ENCODE measurements at places on chromosomes 12 and 14.

DNA sequence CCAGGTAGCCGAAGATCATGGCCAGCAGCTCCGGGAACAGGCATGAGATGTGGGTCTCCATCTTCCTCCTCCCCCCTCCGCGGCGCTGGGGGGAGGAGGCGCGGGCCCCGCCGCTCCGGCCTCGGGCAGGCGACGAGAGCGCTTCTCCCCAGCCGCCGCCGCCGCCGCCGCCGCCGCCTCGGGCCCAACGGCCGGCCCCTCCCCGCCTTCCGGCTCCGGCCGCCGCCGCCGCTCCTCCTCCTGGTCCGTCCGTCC lies 448 bp downstream of the FBXL14 start:
- no peak for DNase-seq

DNA sequence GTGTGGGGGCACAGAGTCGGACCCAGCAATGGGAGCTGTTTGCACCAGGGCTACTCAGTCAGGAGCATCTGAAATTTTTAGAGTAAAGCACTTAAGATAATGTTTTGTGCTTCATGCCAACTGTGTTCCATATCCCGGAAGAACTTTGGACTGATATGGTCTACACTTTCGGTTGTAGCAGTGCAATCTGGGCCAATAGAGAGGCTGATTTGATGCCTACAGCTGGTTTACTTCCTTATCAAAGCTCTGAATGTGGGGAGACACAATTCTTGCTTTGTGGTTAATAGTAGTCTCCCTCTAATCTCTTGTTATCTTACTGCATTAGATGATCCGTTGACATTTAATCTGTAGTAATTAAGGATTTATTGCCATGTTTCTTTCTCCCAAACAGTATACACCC lies 7.8 kb upstream of the VDR start:
- DNase-seq, result no peak

- no peak for DNase-seq
These were observed 45.0 kb upstream of the ASPG start for GRCh38 chr14:104040539-104040938.

DNA sequence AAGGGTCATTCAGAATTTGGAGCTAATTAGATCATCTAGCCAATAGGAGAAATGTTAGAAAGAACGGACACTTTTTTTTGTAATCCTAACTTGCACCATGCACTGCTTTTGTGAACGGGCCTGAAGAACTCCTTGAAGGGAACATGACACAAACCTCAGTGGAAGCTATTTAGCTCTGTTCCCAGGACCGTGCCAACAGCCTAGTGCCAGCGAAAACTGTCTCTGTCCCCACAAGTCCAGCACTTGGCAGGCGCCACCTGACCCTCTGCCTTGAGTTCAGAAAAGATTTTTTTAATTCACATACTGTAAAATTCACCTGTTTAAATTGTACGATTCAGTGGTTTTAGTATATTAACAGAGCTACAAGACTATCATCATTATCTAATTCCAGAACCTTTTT lies 31.3 kb upstream of the KCNA5 start:
- DNase-seq, result no peak

GRCh38 chr12:2457933-2458414 lies 336.8 kb upstream of the FKBP4 start:
- DNase-seq, result peak; percentile 14

- no peak for DNase-seq
These were observed 49.2 kb downstream of the PTPN21 start for GRCh38 chr14:88505621-88506020.

GRCh38 chr12:26153421-26154154 lies 28.8 kb upstream of the BHLHE41 start:
- DNase-seq, result no peak

- DNase-seq, result no peak
These were observed 70.2 kb upstream of the EGLN3 start for GRCh38 chr14:34021096-34021495.

DNA sequence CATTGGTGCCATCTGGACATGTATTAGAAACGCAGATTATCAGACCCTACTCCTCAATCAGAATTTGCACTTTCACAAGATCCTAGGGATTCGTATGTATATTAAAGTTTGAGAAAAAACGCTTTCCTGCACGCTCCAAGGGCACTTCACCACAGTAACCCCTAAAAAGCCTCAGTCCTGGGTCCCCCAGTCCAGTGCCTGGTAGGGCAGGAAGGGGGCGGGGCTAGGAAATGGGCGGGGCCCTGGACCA lies 369 bp downstream of the DEPDC4 start:
- DNase-seq, result no peak

GRCh38 chr12:55663391-55663790 lies 26.7 kb downstream of the OR10P1 start:
- no peak for DNase-seq

GRCh38 chr12:105585107-105585506 lies 254.6 kb downstream of the C12orf75 start:
- DNase-seq, result no peak

- no peak for DNase-seq
These were observed 55.9 kb downstream of the C14orf132 start for GRCh38 chr14:96095058-96095457.

- no peak for DNase-seq
These were observed 38.6 kb downstream of the FBXO34 start for GRCh38 chr14:55309761-55310365.

- DNase-seq, result peak; percentile 68
These were observed 50.0 kb downstream of the KDM2B start for GRCh38 chr12:121530600-121531355.

GRCh38 chr12:84976133-84976532 lies 59.9 kb downstream of the TSPAN19 start:
- no peak for DNase-seq

DNA sequence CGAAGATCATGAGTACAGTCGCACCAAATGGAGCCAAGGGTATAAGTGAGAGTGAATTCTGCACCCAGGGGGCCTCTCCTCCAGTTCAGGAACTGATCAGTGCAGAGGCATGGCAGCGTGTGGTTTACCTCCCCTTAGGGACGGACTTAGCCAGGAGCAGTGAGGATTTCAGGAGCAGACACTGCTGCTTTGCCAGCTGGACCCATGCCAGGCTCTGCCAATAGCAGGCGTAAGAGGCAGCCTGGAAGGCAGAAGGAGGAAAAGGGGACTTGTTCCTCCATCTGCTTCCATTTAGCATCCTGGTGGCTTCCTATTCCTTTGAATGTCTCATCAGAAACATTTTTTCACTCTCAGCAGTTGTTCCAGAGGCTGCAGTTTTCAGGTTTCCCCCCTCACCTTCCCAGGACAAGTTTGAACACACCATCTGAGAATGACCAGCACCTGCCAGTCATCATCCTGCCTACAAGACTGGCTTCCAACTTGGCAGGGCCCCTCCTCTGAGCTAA lies 137.0 kb upstream of the LMNTD1 start:
- DNase-seq, result no peak

DNA sequence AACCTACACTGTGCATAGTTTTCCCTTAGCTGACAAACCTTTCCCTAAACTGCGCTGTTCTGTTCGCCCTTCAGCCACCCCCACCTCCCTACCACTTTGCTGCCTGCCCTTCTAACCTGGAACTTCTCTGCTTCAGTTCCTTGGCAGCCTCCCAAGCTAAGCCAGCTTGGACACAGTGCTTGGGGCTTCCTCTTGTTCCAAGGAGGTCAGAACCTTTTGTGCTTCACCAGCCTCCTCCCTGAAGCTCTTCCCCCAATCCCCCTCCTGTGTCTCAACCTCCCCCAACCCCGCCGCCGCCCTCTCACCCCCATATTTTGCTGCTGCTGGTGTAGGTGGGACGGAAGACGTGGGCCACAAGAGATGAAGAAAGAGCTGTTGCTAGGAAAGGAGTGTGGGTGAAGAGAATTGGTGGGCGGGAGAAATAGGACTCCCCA lies 8.1 kb upstream of the RIC8B start:
- peak; percentile 43 for DNase-seq

DNA sequence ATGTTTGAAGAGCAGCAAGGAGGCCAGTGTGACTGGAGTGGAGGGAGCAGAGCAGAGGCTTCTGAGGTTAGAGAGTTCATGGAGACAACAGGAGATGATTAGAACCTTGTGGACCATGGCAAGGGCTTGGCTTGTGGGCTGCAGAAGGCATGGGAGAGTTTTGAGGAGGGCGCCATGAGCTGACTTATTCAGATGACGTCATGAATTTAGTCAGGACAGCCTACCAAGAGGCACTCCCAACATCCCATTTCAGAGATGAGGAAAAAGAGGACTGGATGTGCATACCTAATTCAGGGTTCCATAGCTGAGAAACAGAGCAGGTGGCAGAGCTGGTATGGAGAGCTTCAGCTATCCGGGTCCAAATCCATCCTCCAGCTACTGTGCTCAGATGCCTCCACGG lies 101.8 kb downstream of the PLXNC1 start:
- no peak for DNase-seq

- DNase-seq, result no peak
These were observed 32.7 kb upstream of the LRTM2 start for GRCh38 chr12:1787714-1788113.

- no peak for DNase-seq
These were observed 10.6 kb upstream of the TNFAIP2 start for GRCh38 chr14:103112400-103113243.

- no peak for DNase-seq
These were observed 60.6 kb downstream of the DAAM1 start for GRCh38 chr14:59249029-59249428.

DNA sequence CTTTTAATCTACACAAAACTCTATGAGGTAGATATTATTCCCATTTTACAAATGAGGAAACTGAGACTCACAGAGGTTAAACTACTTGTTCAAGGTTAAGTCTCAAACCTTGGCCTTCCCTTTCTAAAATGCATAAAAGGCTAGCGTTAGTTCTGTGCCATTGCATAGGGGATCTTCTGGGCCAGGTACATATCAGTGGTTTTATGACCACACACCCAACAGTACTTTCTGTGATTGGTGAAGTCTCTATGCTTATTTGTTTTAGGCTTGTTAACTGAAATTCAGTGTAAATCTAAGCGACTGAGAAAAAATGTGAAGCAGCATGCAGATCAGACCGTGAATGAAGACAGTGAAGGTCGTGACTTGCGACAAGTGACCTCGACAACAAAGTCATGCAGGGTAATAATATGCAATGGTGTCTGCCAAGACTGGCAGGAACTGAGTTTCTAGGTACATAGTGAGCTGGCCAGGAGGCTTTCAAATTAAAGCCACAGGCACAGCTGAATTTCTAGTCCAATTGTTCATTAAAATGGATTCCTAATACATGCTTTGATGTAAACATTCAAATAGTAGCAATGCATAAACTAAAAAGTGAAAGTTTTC lies 38.8 kb upstream of the GAS2L3 start:
- no peak for DNase-seq

DNA sequence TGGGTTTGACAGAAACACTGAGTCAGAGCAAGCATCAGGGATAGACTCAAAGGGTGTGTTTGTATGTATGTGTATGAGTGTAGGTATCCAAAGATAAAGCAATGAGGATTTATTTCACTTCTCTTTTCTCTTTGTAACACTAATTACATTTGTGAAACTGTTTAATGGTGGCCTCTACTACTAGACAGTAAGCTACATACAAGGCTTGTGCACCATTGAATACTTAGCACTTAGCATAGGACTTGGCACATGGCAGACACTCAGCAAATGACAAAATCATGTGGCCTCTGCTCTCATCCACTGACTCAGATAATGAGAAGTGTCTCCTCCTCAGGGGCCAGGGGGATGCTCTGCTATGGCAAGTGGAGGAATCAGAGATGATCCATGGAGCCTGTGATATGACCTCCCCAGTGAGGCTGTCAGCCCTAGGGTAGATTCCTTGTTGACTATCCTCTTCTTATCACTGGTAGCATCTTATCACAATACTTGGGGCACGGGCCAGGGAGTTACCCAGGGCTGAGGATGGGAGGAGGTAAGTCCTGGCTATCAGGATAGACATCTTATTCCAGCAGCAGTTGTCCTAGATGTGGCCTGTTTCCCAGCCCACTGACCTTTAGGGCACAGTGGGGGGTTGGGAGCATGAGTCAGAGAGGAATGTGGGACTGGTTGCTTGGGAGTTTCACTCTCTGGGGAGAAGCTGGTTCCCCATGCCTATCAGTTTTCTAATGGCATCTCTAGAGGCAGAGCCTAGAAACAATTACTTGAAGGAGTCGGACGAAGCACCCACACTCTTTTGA lies 71.2 kb upstream of the HOXC13 start:
- DNase-seq, result no peak

DNA sequence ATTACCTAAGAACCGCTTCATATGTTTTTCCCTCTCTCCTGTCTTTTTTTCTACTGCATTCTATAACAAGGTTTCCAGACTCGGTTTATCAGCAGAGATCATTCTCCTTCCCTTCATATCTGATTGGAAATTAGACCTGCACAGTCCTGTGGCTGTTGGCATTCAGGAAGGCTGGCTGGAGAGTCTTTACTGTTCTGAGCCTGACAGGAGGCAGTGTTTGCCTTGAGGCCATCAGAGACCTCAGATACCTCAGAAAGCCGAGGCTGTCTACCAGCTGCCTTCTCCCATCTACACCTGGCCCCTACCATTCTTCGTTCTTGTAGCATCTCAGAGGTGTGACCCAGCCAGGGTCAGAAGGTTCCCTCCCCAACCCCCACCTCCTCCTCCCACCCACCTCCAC lies 182.0 kb downstream of the CAND1 start:
- no peak for DNase-seq

DNA sequence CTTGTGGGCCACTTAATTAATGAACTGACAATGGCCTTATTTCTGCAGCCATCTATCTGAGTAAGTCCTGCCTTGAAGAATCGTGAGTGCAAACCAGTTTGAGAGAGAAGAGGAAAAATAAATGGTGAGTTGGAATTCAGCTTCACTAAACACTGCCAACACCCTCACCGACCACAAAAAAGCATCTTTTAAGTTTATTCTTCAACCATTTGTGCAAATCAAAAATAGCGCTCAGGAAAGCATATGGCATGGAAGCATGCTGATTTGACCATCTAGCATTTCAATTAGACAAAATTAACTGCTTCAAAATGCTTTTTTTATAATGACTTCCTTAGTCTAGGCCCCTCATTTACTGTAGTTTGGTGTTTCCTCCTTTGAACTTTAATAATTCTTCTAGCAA lies 294.0 kb downstream of the PPFIA2 start:
- no peak for DNase-seq

DNA sequence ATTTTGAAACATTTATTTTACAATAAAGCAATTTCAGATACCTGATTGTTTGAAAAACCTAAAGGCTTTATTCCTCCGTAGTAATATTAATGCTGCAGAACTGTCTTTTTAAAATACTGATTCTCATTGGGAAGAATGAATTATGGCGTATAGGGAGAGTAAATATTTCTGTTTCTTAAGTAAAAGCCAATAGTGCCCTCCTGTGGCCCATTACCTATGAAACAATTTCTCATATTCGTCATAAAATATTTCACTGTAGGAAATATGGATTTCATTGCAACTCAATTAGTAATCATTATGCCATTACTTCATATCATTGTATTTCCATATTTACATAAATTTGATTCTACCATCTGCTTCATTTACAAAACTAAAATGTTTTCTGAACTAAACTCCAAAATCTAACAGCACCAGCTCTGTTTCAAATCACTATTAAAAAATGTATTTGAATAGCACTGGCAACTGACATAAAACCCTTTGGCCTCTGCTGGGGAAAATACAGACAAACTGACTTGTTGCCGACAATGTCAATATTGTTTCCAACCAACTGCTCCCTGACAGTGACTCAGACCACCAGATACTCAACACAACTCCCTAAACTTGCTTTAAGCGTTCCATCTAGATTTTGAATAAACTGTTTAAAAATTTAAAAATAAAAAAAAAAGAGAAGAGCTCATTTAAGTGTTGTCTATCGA lies 290.3 kb downstream of the NAV3 start:
- peak; percentile 42 for DNase-seq

Data from muscle of leg (tissue), 16 donors.